ENCODE measurements at places on chromosomes 2 and 18.

GRCh38 chr18:22742409-22742808 lies 190.7 kb upstream of the RBBP8 start:
- DNase-seq, result no peak

DNA sequence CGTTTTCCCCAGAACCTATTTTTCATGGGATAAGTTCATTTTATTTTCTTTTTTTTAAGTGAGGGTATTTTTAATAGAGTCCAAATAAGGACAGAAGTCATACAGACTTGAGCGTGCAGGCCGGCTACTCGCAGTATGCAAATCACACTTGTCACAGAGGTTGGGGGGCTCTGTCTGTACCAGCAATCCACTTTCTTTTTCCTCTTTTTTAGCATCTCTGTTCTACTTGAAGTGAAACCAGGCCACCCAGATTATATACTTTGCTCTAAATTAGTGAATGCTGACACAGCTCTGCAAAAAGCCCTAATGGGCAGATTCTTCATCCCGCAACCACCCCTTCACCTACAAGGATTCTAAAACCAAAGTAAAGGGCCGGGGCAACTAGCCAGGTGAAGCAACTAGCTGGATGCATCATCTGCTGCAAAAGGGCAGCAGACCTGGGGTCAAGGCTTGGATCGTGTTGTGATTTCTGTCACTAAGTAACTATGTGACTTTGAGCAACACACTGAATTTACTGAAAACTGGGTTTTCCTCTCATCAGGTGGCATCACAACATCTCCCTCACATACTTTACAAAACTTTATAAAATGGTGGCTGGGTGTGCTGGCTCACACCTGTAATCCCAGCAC lies 18.4 kb downstream of the KDSR start:
- DNase-seq, result no peak

GRCh38 chr2:237122214-237122666 lies 36.6 kb downstream of the COPS8 start:
- peak; percentile 68 for DNase-seq

DNA sequence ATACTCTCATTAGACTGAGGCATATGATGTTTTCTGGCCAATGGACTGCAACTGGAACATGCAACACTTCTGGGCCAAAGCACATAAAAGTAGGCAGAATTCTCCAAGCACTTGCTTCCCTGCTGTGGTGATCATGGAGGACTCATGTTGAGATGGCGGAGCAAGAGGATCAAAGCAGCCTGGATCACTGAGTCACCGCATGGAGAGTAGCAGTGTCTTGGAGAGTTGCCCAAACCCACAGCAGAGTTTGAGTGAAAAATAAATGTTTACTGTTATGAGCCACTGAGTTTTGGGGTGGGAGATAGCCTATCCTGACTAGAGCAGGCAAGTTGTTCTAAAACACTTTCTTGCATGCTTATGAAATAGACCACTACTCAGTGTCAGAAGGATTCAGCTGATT lies 359.5 kb downstream of the ZNF521 start:
- no peak for DNase-seq

DNA sequence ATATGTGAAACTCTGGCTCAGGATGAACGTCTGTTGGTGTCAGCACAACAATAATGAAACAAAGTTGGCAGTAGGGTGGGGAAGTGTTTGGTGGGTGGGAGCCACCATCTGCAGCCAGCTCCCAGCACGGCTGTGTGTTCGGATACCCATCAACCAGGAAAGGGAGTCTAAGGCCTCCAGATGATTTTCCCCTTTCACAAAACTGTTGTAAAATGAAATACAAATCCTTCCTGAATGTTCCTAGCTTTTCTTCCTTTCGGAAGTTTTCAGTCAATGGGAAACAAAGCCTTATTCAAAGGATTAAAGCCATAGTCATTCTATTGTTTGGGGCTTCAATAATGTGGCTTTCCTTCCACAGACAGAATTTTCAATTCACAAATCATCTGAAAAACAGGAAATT lies 14.5 kb upstream of the DARS1 start:
- DNase-seq, result no peak

- no peak for DNase-seq
These were observed 951.3 kb upstream of the ACVR2A start for GRCh38 chr2:146893500-146894041.

DNA sequence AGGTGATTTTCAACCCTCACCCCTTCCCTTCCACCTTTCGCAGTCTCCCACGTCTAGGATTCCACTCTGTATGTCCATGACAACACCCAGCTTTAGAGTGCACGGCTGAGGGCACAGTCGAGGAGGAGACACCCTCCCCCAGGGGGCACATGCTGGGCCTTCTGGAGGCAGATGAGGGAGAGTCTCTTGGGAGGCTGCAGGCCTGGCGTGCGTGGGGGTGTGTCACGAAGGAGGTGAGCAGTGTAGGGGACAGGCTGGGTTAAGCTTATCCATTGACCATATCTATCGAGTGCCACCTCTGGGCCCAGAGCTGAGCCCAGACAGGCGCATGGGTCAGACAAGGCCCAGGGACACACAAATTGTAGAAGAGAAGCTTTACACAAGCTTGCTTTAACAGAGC lies 18.8 kb downstream of the PROC start:
- DNase-seq, result no peak

DNA sequence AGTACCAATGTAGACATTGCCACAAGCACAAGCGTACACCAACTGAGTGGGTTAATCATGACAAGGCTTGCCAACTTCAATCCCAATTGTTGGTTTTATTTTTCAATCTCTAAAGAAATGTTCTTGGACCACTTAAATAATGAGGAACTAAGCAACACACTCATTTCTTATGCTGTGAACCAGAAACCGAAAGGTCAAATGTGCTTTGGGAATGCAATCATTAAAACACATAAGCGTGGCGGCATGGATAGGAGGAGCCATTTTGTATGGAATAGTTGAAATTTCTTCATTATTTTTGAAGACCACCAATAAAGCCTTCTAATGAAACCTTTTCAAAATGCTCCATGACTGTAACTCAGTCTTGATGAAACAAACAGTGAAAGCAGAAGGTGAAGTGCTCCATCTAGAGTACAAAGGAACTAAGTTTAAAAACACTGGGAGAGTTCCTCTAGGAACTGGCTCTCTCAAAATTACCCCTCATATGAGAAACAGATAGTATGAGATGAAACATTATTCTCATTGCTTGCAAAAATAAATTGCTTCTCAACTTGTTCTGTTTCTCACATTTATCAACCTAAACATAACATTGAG lies 113.2 kb upstream of the CHST9 start:
- DNase-seq, result no peak

DNA sequence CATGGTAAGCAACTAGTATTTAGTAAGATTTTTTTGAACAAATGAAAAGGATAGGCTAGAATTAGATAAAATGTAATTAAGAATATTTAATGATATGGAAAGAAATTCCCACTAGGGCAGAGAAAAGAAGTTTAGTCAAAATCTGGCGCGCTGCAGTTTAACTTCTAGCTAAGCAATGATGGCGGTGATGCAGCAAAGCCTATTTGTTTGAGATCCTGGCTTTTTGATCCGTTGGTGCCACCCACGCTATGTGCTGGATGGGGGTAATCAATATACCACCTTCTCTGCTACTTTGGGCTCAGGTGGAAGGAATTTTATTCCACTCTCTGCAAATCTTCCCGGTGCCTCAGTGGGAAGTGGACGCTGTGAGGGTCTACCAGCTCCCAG lies 421 bp upstream of the FAM171B start:
- no peak for DNase-seq

GRCh38 chr2:26459991-26460612 lies 17.8 kb downstream of the OTOF start:
- DNase-seq, result no peak

- DNase-seq, result no peak
These were observed 25.5 kb upstream of the TDRD15 start for GRCh38 chr2:21098294-21098693.

- DNase-seq, result no peak
These were observed 269.7 kb downstream of the ZNF385B start for GRCh38 chr2:179591690-179592089.

- DNase-seq, result no peak
These were observed 22.6 kb downstream of the IMPA2 start for GRCh38 chr18:12003894-12004293.

DNA sequence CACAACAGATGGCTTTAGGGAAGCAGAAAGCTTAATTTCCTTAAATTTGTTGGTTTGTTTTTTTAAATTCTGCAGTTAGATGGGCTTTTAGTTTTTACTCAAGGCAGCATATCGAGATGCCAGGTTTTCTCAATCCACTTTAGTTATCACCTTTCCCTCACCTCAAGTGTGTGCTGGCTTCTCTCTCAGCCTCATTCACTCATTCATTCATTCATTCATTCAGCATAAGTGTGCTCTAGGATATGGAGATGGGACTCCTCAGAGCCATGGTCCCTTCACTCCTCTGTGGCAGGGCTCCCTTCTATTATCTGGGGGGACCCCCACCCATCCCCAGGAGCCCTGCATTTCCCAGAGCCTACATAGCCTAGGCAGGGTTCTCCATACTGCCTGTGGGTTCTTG lies 19.0 kb downstream of the VIL1 start:
- no peak for DNase-seq

- DNase-seq, result no peak
These were observed 435.4 kb downstream of the EIPR1 start for GRCh38 chr2:2942225-2942624.

DNA sequence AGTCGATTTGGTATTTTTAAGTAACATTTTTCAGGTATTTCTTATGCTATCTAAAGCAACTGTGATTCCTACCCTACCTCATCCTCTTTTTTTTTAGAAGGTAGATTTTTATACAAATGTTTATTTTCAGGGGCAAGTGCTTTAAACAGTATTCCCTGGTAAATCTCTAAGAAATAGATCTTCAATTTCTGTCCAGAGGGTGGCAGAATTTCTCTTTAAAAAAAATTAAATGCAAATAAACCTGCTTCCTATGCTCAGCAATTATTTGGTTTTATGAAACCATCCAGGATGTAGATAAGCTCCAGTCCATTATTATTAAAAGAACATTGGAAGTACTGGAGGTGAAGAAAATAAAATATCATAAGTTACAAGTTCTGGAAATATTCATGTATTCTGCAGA lies 191.9 kb downstream of the MYO3B start:
- no peak for DNase-seq

DNA sequence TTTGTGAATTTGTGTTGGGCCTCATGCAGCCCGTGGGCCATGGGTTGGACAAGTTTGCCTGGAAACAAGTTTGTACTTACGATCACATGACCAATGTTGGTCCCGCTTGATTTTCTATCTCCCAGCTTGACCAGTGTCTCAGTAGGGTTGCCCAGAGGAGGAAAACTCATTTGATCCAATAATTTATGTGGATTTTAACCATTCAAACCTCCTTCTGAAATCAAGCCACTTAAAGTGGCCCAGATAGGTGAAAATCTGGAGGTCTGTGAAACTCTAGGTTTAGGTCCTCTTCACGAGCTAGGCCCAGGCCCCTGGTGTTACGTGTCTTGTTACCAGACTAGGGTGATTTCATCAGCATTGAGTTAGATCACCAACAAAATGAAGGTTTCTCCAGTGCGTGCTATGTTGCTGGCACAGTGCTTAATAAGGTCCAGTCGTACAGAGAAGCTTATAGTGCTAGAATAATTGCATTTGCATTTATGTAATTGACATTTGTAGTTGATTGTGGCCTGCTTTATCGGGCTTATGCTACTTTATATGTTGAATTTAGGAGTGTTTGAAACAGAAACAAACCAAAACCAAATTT lies 4.4 kb downstream of the ACTR2 start:
- DNase-seq, result peak; percentile 42

DNA sequence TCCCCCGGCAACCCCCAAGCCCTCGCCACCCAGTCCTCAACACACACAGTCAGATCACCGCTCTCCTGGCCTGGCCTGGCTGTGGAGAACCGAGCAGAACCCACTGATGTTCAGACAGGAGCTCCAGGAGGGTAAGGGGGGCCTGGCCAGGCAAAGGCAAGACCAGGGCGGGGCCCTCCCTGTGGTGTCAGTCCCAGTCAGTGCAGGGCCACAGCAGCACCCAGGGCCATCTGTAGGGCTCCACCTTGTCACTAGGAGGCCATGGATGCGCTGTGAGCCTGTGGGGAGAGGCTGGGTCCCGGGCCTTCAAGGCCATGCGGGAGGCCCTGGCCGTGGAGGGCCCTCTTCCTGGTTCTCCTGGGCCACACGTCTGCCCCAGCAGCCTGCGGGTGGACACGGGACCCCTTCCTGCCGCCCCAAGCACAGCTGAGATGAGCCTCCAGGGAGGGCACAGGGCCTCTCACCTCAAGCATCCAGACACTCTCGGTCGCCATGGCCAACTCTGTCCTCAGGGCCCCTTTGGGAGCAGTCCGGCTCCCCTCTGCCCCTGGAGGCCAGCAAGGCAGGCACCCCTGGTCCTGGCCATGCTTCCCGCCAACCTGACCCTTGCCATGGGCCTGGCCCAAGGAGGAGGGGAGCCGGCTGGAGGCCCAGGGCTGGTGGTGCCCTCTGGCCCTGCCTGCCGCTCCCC lies 2.0 kb downstream of the ANO7 start:
- DNase-seq, result no peak

DNA sequence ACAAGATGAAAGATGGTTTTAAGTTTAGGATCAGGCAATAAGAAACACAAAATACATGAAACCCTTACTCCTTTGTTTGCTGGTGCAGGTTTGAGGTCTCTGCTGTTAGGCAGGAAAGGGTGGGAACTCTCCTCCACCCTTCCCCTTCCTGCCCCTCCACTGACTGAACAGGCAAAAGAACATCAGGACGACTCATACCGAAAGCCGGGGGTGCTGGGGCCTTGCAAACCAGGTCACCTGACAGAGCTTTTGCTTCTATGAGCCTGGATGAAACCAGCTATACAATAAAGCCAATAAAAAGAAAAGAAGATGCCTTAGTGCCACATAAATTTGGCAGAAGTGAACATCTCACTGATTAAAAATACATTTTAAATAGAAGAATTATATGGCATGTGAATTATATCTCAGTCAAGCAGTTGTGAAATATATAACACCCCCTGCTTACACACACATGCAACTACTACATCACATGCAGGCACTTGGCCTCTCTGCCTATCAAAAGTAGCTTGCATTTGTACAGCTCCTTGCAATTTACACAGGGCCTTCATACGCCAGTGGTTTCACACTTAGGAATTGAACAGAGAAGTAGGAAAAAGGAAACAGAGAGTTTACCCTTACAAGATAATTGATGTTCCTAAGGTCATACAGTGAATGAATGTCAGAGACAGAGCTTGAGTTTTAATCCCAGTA lies 215.1 kb upstream of the TRIB2 start:
- peak; percentile 77 for DNase-seq

Data from activated T-cell treated with anti-CD3 and anti-CD28 coated beads, Interleukin-2, amount 50 U/mL, for 72 hours (primary cell).